ENCODE measurements at places on chromosomes 12 and 14.

DNA sequence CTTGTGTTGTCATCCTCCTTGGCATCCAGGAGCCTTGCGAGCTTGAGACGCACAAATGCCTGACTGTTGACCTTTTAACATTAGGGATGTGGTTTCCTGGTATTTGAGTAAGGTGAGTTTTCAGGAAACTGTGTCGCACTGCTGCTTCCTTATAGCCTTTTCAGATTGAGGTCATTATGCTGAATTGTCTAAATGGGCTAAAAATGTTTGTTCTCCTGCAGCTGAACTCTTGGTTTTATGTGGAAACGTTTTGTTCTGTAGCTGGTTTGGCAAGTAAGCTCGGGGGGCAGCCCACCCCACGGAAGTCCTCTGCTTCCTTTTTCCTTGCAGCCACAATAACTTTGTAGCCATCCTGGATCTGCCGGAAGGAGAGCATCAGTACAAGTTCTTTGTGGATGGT, 5.7 kb downstream of the PRKAB1 start:
- no peak for DNase-seq

- no peak for DNase-seq
Observed at GRCh38 chr14:102103062-102103695, 16.3 kb upstream of the HSP90AA1 start.

DNA sequence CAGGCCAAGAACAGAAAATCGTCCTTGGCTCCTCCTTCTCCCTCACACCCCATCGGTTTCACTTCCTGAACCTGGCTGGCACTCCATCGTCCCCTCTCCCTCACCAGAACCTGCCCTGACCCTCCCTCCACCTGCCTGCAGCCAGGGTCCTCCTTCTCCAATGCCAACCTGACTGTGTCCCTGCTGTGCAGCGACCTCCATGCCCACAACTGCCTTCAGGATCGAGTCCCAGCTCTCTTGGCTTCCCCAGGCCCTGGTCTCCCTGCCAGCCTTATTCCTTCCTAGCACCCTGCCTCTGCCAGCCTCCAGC, 19.8 kb downstream of the HVCN1 start:
- DNase-seq, result no peak

- DNase-seq, result no peak
Observed at GRCh38 chr12:70466753-70467152, 100.7 kb downstream of the KCNMB4 start.

GRCh38 chr12:122687086-122687485, 16.1 kb downstream of the HCAR2 start:
- no peak for DNase-seq
